ENCODE measurements at places on chromosomes 16 and 17. TPM values are rescaled to one million over a fixed set of nuclear protein-coding genes. Genes with fewer than 3 reads are reported as not detected.

The CDRT15L2 gene
- not detected for polyA plus RNA-seq

The KRT33B gene
- not detected for polyA plus RNA-seq

The CARD14 gene
- polyA plus RNA-seq: 3.2 TPM

The HSD17B2 gene
- polyA plus RNA-seq: 69.5 TPM

The CBX2 gene
- 14.4 TPM for polyA plus RNA-seq

The NAGS gene
- 37.5 TPM for polyA plus RNA-seq

The CHST5 gene
- polyA plus RNA-seq: 35.6 TPM

The USP32 gene
- polyA plus RNA-seq: 24.0 TPM

The SLC52A1 gene
- 3.2 TPM for polyA plus RNA-seq

The ZC3H7A gene
- polyA plus RNA-seq: 50.4 TPM

The C17orf107 gene
- 2.1 TPM for polyA plus RNA-seq

DNA sequence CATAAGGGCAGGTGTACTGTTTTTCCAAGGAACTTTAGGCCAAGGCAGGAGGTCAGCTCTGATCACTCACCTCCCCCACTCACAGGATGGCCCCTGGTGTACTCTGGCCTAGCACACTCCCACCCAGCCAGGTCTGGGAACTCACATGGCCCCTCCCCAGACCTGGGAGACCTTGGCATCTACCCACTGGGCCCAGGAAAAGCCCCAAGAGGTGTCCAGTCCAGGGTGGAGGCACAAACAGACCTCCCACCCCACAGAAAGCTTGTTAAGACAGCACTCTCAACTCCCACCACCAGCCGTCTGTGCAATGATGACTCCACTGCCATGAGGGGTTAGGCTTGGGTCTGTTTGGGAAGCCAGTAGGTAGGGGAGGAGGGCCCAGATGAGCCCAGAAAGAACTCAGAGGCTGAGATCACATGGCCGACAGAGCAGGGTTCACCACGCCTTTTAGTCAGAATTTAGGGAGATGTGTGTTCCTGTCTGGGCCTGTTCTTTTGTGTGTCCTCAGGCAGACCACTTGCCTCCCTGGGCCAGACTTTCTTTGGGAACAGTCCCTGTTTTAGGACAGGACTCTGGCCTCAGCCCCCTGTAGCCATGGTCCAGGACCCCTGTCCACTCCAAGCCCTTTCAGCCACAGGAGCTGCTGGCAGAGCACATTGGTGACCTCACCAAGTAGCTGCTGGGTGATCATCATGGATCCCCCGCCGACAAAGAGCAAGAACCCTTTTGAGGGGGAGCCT, 12.1 kb upstream of the CBFB start:
- DNase-seq: no peak

DNA sequence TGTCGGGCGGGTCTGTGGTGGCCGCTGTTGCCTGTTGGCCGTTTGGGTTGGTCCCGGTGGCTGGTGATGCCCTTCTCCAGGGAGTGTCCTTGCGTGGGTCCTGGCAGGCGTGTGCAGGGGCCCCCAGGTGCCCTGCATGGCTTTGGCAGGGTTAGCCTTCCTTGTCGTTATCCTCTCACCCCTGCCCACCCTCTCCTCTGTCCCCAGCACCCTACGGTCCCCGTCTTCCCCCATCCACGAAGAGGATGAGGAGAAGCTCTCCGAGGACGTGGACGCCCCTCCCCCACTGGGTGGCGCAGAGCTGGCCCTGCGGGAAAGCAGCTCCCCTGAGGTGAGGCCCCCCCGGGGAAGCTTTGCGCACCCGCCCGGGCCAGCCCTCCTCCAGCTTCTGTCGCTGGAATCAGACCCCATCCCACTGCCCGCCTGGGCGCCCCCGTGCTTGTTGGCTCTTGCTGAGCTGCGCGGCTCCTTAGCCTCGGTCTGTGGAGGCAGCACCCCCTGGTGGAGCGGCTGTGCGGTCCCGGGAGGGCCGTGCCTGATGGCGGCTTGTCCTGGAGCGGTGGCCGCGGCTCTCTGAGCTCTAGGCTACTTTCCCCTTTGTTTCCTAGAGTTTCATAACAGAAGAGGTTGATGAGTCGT, 10.6 kb upstream of the NUDT16L1 start:
- no peak for DNase-seq

GRCh38 chr16:72749091-72749490, 298.8 kb downstream of the ZFHX3 start:
- DNase-seq: no peak

- DNase-seq: no peak
Observed at GRCh38 chr16:12062343-12063003, 85.9 kb downstream of the SNX29 start.

- no peak for DNase-seq
Observed at GRCh38 chr17:36153895-36154610, 22.4 kb downstream of the TBC1D3B start.

GRCh38 chr17:71866095-71866494, 254.7 kb upstream of the SOX9 start:
- no peak for DNase-seq

GRCh38 chr16:3188925-3189825, 1.2 kb downstream of the OR1F1 start:
- no peak for DNase-seq

DNA sequence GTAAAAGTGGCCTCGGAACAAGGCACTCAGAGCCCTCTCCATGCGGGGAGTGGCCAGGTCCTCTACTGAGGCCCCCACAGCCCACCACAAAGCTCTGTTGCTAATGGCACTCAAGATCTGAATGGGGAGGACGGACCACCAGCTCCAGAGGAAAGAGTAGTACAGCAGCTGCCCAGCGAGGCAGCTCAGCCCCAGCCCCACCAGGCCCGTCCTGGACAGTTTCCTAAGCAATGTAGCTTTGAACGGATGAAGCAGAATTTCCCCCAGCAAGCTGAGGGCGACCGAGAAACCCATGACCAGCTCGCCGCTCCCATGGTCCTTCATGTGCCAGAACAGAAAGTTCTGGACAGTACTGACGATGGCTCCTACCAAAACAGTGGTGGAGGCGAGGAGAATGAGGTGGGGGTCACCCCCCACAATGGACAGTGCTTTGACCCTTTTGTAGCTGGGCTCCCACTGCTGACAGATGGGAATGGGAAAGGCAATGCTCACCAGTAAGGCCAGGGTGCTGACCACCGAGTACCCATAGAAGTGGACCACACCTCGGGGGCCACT, 1.5 kb downstream of the MFSD6L start:
- DNase-seq: no peak

DNA sequence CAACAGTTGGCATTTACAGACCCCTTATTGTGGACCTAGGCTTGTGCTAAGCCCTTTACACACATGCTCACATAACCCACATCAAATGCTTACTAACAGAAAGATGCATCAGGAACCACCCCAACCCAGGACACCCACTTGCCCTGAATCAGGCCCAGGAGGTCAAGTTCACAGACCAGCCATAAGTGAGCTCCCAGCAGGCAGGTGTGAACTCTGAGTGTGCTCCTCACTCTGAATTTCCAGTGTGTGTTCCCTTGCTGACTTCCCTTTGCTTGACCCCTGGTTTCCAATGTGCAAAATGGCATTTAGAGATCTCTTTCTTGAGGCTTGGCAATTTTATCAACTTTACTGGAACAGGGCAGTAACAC, 87.0 kb downstream of the BMERB1 start:
- no peak for DNase-seq

- peak; percentile 71 for DNase-seq
Observed at GRCh38 chr17:75876938-75877751, 1.2 kb downstream of the TRIM47 start.

- no peak for DNase-seq
Observed at GRCh38 chr17:17484451-17484899, 7.7 kb downstream of the MED9 start.

GRCh38 chr17:42475121-42475520, 16.4 kb downstream of the ATP6V0A1 start:
- DNase-seq: no peak

- no peak for DNase-seq
Observed at GRCh38 chr17:78294776-78295175, 63.3 kb downstream of the TMEM235 start.

DNA sequence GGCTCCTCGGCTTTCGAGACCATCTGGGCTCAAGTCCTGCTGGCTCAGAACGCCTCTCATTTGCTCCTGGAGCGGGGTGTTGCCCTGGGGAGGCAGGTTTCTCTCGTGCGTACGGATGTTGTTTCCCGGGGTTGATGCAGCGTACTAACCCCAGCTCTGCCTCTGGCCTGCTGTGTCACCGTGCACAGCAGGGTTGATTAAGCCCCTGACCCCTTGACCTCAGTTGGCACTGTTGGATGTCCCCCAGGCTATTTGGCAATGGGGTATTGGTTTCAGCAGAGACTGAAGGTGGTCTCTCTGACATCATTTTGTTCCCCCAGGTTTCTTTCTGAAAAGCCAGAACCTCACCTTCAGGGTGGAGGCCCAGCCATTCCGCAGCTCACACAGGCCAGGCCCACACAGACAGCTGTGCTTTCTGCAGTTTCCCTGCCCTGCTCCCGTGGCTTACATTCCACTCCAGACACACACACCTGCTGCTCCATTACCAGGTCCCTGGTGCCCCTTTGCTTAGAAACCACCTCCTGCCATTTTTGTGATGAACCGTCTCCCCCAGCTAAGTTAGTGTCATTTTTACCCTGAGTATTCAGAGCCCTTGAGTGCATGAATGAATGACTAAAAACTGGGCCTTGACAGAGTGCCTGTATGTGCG, 233.5 kb downstream of the CCDC182 start:
- DNase-seq: no peak

GRCh38 chr17:74350486-74350885, 11.2 kb downstream of the BTBD17 start:
- DNase-seq: no peak

GRCh38 chr16:1470481-1471251, 4.2 kb downstream of the CLCN7 start:
- no peak for DNase-seq

DNA sequence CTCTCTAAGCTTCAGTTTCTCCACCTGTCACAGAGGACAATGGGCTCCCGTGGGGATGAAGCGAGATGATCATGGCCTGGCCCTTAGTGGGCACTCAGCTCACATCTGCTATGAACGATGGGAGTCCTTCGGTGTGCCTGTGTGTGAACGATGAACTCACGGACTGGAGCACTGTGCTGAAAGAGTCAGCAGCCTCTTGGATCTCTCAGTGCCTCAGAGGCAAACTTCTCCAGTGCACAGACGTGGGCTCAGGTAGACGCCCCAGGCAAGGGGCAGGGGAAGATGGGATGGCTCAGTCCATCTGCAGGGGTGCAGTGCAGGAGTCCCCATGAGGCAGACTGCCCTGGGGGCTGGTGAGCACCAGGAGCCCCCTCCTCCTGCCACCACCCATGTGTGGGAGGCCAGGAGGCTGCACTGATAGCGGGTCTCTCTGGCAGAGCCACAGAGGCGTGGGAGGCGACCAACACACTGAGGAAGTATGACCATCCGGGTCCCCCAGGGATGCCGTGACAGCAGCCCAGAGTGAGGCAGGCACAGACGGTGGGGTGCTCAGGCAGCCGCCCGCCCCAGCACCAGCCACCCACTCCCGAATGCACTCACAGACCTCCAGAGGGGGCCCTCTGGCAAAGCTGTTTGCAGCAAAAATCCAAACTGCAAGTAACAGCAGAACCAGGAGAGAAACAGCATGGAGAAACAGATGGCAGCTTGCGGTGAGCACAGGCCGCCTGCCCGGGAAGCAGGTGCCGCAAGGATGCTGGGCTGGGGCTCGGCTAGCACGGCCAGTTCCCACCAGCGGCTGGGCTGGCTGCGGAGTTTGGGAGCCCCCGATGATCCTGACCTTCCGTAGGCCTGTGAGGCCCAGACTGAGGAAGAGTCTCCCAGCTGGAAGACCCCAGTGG, 82.7 kb downstream of the RPH3AL start:
- no peak for DNase-seq

GRCh38 chr17:45907750-45908395, 13.5 kb downstream of the MAPT start:
- no peak for DNase-seq
